ENCODE measurements at places on chromosomes 4 and X.

- no peak for DNase-seq
Measured at GRCh38 chrX:68833448-68833805, 4.6 kb downstream of the EFNB1 start.

DNA sequence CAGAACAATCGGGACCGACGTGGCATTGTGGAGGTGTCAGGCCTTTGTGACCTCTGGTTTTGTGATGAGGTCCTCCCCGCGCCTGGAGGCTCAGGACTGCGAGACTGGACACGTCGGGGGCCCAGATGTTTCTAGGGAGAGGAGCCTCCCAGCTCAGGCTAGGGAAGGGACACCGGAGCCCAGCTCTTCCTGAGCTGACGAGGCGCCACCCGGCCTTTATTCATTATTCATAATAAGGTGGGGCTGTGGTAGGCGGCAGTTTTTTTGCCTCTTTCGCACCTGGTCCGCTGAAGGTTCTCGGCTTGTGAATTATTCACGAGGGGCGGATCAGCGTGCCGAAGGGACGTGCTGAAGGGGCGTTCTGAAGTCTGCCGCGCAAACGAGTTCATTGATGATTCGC is 2.3 kb upstream of the UBA1 start:
- DNase-seq: no peak

DNA sequence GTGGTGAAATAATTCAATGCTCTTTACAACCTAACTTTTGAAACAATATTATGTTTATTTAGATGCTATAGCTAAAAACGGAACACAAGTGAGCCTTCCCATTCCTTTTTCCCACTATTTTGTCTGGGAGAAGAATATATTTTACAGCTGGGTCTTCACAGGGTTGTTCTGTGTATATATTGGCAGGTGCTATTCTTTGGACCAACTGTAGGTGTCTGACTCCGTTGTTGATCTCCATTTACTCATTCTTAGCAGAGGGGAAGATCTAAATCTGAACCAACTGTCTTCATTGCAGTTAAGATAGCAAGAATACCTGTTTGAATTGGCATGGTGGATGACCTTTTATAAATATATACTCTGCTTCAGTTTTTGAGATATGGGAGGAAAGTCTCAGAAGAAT is 257.4 kb downstream of the CFAP299 start:
- no peak for DNase-seq

- DNase-seq: no peak
Measured at GRCh38 chr4:15894921-15895916, 43.3 kb downstream of the FGFBP1 start.

GRCh38 chr4:74930162-74930561 is 2.8 kb upstream of the PARM1 start:
- DNase-seq: no peak

DNA sequence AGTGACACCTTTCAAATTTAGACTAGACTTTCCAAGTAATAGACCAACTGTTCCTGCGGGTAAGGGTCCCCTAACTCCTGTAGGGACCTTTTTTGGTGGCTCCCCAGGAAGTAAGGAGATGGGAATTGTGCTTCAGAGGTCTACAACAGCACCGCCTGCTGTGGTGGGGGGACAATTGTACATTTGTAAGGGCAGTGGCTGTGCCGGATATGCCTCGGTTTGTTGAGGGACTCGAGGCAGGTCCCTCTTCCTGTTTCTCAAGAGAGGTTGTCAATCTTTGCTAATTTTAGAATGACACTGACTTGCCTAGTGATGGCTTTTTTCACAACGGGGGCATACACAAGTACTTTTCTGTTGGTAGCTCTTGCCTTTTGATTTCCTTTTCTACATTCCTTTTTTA is 15.5 kb upstream of the HSD17B11 start:
- no peak for DNase-seq

GRCh38 chr4:17770845-17771244 is 10.6 kb downstream of the FAM184B start:
- DNase-seq: no peak

DNA sequence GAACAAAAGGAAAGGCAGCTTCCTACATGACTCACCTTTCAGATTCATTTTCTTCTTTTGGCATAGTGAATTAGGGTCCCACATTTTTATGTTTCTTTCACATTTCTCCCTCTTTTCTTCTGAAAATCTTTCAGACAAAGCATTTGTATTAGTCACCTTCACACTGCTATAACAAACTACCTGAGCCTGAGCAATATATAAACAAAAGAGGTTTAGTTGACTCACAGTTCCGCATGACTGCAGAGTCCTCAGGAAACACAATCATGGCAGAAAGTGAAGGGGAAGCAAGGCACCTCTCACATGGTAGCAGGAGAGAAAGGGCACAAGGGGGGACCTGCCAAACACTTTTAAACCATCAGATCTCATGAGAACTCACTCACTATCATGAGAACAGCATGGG is 36.9 kb downstream of the MAGEA9 start:
- no peak for DNase-seq

GRCh38 chr4:2935762-2936743 is 27.2 kb downstream of the NOP14 start:
- DNase-seq: peak; percentile 99

DNA sequence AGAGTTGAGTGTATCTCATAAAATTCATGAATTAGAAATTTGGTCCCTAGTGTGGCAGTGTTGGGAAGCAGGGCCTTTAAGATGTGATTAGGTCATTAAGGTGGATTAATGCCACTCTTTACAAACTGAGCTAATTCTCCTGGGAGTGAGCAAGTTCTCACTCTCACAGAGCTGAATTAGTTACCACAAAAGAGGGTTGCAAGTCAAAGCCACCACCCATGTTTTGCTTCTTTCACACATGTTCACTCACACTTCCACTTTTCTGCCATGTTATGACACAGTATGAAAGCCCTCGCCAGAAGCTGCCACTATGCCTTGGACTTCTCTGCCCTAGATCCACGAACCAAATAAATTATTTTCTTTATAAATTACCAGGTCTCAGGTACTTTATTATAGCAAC is 332.1 kb downstream of the ARAP2 start:
- no peak for DNase-seq

- peak; percentile 61 for DNase-seq
Measured at GRCh38 chr4:155972098-155972497, 18.4 kb upstream of the CTSO start.

DNA sequence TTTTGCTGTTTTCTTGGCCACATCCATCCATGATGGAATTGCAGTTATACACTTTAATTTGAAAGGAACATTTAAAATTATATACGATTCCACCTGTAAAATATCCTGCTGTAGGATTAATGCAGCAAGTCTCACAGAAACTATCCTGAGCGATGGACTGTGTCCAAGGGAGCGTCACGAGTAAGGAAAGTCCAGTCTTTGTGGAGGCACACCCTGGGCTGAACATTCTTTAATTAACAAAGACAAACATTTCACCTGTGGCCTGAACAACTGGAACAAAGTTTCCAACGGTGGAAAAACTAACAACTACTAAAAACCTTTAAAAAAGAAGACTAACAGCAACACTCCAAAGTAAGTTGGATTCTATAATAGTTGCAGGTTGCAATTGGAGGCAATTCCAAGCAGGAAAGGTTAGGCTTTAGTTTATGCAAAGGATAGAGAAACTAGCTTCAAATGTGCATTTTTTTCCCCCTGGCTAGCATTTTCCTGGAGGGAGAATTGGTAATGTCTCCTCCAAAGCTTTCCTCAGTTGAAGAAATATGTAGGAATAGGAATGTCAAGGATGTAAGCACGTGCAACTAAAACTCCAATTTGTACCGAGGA is 11.0 kb downstream of the EREG start:
- peak; percentile 6 for DNase-seq

DNA sequence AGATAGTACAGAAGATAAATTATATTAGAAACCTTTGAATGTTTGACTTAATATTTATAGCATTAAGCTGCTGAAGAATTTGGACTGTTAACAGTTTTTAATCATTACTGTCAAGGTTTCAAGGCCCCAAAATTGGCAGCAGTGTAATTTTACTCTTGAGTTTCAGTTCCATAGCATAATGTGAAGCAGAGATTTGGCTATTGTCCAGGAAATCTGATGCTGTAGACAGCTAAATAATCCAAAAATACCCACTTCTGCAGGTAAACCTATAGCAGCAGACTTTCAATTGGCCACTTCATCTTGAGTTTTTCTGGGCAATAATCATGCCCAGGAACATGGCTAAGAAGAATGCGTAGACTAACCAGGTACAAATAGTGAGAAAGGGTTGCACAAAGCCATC is 85.0 kb downstream of the RCHY1 start:
- no peak for DNase-seq

DNA sequence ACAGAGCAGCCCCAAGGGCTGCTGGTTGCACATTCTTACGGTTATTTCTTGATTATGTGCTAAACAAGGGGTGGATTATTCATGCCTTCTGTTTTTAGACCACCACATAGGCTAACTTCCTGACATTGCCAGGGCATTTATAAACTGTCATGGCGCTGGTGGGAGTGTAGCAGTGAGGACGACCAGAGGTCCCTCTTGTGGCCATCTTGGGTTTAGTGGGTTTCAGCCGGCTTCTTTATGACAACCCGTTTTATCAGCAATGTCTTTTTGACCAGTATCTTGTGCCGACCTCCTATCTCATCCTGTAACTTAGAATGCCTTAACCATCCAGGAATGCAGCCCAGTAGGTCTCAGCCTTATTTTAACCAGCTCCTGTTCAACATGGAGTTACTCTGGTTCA is 212.4 kb upstream of the GRID2 start:
- peak; percentile 67 for DNase-seq

GRCh38 chr4:118389721-118390120 is 36.9 kb upstream of the PRSS12 start:
- no peak for DNase-seq

DNA sequence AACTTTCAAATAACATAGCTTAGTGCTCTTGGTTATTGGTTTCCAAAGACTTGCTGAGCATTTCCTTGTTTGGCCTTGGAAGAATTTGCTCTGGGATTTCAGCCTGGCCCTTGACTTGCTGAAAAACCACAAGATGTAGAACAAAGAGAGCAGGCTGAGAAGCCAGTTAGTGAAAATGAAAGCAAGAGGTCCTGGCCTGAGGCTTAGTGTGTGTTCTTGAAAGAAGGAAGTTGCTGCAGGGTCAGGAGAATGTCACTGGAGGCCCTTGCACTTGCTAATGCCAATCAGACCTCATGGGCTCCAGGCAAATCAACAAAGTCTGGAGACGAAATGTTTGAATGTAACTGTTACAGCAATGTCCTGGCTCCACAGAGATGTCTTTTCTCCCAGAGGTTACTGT is 79.4 kb downstream of the SYNPO2 start:
- peak; percentile 57 for DNase-seq

- peak; percentile 13 for DNase-seq
Measured at GRCh38 chrX:11970578-11971359, 167.5 kb upstream of the FRMPD4 start.

- DNase-seq: no peak
Measured at GRCh38 chr4:75935628-75936027, 5.2 kb downstream of the NAAA start.

DNA sequence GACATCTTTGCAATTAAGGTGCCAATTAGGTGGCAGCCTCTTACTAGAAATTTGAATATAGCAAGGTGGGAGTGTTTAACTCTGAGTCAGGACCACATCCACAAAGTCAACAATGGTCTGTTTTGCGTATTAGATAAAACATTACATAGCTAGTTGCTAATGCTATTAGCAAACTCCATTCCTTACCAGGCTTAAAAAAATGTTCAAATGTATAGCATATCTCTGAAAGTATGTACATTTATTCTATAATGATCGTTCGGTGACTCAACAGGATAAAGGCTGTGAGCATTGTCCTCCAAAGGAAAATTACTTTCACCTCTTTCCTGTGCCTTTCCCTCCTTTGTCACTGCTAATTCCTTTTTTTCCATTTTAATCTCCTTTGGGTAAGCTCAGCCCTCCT is 74.5 kb downstream of the SYTL5 start:
- DNase-seq: no peak

DNA sequence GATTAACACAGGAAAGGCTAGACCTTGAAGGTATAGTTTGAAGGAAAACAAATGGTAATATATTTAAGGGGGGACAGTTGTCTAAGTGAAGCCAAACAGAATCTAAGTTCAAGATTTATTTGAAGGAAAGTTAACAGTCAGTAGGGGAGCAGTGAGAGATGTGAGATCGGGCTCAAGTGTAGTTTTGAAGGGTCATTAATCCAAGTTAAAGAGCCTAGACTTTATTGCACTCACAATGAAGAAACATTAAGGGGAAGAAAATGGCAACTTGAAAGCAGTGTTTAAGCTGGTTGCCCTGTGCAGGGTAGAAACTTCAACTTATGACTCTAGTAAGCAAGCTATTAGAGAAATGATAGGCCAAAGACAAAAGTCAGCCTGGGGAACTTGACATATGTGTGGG is 1952.2 kb downstream of the PCDH7 start:
- DNase-seq: no peak

GRCh38 chr4:38145033-38145678 is 185.0 kb downstream of the PTTG2 start:
- DNase-seq: no peak

DNA sequence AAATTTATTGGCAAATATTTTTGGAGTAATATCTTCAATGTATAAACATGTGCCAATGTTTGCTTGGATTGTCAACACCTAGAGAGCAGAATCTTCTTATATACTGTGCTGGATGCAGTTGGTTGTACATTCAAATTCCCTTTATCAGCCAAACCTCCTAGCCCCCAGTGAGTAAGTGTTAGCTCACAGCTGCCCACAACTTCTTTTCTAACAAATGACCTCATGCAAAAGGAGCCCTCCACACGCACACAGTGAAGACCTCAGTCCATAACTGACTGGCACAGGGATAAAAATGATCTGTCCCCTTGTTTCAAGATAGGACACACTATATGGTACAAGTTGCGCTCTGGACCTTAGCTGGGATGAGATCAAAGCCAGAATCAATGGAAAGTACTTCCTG is 458.0 kb upstream of the NWD2 start:
- no peak for DNase-seq

GRCh38 chr4:25654031-25654970 is 1.4 kb upstream of the SLC34A2 start:
- peak; percentile 21 for DNase-seq

DNA sequence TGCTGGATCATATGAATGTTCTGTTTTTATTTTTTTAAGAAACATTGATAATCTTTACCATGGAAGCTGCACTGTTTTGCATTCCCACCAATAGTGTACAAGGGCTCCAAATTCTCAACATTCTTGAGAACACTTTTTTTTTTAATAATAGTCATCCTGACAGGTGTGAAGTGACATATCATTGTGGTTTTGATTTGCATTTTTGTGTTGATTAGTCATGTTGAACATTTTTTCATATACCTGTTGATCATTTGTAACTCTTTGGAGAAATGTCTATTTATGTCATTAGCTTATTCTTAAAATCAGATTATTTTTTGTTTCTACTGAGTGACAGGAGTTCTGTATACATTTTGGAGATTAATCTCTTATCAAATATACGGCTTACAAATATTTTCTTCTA is 408.5 kb downstream of the GLUD2 start:
- DNase-seq: no peak

GRCh38 chr4:80154545-80154933 is 42.8 kb upstream of the PRDM8 start:
- no peak for DNase-seq

DNA sequence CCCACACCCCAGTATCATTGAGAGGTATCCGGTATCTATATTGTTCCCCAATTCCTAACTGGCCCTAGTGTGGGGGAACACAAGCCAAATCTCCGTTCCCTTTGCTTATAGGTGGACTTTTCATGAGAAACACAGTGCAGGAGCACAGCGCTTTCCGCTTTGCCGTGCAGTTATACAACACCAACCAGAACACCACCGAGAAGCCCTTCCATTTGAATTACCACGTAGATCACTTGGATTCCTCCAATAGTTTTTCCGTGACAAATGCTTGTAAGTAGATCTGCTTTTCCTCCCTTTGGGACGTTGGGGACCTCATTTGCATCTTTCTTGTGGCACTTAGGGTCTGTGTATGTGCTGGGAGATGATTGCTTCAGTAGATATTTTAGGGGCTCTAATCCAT is 1.6 kb downstream of the GRIA3 start:
- no peak for DNase-seq

All from A172 (cell line).